Stimulated activated naive CD4-positive, alpha-beta T cell (primary cell): ENCODE measurements at places on chromosomes 1 and 21.

DNA sequence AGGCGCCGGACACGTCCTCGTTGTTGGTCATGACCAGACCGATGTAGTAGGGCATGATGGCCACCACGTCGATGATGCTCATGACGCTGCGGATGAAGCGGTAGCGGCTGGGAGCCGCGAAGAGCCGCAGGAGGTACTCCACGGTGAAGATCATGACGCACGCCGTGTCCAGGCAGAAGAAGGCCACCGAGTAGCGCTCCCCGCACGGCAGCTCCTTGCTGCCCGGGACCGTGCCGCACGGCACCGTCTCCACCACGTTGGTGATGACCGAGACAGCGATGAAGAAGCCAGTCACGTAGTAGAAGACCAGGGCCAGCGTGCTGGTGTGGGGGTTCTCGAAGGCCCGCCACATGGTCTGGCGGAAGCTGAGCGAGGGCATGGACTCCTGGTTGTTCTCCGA, 7.6 kb downstream of the KCND3 start:
- no peak for DNase-seq

DNA sequence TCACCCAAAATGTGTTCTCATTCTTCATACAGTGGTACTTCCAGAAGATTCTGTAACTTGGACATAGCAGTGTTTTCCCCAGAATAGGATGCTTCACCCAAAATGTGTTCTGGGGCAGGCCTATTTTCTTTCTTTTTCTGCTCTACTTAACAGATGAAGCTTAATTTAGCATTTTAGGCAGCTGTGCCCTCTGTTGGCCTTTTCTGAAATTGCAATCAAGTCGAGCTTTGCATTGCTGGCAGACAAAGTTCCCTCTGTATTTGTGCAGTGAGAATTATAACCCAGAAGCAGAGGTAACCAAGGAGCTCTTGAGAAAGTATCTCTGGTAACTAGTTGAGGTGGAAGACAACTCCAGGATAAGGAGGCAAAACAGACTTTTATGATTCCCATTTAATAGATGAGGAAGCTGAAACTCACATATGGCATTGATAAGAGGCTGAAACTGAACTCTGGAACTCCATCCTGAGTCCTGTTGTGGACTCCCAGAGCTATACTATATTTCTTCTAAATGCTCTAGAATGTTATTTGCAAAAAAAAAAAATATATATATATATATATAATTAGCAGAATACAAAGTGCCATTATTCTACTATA, 50.3 kb upstream of the L1TD1 start:
- no peak for DNase-seq

DNA sequence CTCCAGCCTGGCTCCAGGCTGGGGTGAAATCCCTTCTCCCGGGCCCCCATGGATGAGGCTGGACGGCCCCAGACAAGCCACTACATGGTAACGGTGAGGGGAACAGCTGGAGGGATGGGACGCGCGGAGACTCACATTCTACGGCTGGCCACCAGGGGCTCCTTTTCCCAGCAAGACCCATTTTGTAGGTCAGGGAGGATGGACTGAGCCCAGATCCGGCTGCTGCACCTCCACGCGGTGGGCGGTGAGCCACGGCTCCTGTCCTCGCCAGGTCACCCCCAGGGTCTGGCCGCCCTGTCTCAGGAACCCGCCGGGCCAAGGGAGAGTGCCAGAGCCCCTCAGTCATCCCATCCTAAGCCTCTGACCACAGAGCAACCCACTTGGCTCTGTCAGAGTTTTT, 75.0 kb upstream of the ACTRT2 start:
- DNase-seq = no peak

DNA sequence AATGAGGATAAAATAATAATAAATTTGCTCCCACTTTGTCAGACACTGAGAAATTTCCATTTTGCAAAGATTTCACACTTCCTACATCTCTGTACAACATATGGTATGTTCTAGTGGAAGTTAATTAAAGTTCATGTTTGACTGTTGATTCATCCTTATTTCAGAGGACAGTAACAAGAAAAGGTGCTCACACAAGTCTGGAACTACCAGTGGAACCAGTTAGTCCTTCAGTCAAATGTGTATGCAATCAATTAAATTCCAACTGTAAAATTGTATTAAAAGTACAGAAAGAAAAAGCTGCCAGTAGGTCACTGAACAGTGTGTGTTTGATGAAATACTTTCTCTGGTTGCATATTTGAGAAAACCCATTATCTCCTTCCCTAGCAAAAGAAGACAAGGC, 496.0 kb upstream of the PKN2 start:
- DNase-seq = no peak

- DNase-seq = no peak
Observed at GRCh38 chr1:97680894-97681293, 239.9 kb downstream of the DPYD start.

DNA sequence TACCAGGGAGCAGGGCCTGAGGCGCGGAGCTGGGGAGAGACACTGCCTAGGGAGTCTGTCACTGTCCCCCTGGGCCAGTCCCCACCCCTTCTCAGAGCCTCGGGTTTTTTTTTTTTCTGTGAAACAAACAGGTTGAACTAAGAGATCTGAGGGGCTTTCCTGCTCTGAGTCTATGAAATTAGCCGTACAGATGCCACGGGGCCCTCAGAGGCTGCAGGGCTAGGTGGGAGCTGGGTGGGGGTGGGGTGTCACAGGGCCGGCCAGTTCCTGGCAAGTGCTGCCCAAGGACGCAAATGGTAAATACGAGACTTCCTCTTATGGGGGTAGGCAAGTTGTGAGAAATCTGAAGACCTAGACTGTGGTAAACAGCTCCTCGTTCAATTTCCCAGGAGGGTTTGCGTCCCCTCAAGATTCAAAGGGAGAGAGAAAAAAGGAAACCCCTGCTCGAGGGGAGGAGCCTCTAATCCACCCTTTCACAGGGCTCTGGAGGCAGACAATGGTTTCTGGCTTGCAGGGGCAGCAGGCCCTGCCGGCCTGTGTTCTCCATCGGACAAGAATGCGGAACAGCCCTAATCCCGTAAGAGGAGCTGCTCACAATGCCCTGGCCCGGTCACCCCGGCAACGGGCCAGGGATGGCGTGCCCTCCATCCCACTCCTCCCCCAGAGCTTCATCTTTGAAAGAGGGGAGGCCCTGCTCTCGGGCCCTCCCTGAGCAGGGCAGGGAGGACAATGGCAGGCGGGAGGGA, 7.8 kb downstream of the NUAK2 start:
- DNase-seq = peak; percentile 51

DNA sequence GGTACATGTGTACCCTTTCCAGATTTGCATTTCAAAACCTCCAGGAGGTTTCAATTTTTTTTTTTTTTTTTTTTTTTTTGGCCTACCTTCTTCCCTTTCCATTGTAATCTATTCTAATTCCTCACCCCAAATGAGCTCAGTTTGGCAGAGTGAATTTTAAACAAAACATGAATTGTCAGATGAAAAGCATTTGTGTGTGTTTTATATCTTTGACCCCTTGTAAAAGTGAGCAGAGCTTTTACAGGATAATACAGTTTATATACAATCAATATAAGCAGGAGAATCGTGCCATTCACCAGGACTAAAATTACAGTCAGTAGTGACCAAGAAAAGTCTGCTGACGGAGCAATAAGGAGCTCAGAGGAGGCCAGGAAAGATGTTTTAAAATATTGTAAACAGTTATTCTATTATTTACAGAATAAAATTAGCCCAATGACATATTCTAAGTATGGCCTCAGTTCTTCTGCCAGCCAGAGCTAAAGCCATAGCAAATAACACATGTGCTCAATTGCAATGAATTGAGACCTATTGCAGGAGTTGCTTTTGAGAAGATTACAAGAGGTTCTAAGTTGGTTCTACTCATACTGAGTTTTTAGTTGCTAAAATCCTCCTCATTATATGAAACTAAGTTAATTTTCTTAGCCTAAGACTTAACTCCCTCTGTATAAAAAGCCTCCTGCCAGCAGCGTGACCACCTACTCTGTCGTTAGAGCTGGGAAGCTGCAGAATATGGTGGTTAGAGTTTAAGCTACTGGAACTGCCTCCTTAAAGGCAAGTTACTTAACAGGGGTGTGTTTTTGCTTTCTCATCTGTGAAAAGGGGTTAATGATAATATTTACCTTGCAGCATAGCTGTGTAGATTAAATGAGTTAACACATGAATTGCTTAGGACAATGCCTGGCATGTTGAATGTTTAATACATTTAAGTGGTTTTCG, 50.8 kb upstream of the ZNF326 start:
- no peak for DNase-seq

- DNase-seq = no peak
Observed at GRCh38 chr21:43944078-43944633, 68.0 kb upstream of the TRAPPC10 start.
